ENCODE measurements at places on chromosomes 6 and 20.
A peak's percentile ranks its signal among the peaks of the same experiment; 100 is the strongest.

GRCh38 chr6:158122048-158122447, 46.0 kb downstream of the SERAC1 start:
- no peak for DNase-seq

DNA sequence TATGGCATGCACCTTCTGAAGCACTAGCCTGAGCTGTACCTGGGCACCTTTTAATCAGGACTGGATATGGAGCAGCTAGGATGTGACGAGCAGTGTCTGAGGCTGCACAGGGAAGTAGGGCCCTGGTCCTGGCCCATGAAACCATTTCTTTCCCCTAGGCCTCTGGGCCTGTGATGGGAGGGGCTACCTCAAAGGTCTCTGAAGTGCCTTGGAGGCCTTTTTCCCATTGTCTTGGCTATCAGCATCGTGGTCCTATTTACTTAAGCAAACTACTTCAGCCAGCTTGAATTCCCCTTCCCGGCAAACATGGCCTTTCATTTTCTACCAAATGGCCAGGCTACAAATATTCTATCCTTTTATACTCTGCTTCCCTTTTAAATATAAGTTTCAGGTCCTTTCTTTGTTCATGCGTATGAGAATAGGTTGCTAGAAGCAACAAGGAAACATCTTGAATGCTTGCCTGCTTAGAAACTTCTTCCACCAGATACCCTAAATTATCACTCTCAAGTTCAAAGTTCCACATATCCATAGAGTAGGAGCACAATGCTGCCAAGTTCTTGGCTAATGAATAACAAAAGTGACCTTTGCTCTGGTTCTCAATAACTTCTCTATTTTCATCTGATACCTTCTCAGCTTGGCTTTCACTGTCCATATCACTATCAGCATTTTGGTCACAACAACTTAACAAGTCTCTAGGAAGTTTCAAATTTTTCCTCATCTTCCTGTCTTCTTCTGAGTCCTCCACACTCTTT, 673.1 kb downstream of the HTR1B start:
- DNase-seq: no peak

DNA sequence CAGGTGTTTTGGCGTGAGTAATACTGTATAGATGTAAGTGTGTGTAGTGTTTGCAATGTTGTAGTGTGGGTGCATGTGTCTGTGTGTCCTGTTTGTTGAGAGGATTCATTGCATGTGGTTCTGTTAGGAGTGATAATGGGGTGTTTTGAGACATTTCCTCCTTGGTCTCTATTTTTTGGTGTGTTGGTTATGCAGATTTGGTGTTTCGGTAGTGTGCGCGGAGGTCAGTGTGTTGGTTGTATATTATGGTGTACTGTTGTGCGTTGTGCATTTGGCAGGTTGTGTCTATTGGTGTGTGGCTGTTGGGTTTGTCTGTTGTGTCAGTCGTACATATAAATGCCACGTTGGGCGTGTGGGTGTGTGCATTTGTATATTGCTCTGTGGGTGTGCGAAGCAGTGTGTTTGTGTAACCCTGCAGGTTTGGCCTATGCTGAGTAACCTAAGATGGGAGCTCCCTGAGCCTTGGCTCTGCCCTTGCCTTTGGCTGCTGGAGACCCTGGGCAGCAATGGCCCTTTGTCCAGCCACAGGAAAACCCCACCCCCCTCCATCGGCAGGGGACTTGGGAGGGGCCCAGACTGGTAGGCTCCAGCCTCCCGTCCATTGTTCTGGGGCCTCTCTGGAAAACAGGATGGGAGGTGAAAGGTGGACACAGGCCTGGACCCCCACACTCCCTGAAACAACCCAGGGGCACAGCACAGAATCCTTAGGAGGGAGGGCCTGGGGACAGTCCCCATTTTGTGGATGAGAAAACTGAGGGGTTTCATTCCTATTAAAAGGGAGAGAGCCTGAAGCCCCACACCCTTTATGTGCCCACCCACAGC, 10.3 kb upstream of the ID1 start:
- DNase-seq: peak; percentile 81

DNA sequence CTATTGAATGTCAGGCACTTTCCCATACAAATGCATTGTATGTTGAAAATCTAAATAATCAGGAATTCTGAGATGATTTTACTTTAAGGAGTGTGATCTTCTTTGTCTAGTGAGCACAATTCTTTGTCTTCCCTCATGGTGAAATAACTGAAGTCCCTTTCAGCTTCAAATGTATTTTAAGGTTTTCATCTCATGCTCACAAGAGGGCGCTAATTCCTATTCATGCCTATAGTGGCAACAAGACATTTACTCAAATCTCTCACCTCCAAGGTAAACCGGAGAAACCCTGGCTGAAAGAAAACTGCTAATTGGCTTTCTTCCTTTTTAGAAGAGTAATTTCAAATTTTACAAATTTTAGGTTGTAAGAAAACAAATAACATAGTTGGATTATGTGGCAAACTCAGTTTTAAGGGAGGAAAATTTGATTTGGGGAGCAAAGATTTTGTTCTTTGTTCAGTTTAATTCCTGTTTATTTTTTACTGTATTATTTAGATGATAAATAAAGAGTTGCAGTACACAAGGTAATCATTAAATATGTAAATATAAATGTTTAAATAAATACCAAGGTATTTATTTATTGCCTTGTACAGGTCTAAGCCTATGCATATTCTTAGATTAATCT, 69.1 kb downstream of the SLC35F1 start:
- DNase-seq: no peak

DNA sequence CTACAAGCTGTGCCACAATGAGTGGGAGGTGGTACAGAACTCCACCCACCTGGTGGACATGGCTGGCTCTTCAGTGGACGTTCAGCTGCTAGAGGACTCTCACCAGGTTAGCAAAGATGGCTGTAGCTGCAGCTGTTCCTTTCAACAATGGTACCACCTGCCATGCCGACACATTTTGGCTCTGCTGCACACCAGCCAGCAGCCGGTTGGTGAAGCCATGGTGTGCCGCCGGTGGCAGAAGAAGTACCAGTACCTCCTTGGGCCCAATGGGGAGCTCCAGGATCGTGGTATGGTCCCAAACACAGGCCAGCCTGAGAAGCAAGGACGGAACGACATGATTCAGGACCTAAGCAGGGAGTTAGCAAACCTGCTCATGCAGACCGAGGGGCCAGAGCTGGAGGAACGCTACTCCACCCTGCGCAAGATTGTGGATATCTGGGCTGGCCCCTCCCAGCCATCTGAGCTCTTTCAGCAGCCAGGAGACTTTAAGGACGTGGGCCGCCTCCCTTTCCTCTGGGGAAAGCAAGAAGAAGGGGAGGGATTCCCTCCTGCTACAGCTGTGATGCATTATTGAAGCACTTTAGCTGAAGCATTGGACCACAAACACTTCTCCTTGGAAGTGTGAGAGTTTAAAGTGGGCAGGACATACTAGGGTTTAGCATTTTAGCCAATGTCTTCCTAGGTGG, 2.8 kb upstream of the ZSWIM1 start:
- no peak for DNase-seq

DNA sequence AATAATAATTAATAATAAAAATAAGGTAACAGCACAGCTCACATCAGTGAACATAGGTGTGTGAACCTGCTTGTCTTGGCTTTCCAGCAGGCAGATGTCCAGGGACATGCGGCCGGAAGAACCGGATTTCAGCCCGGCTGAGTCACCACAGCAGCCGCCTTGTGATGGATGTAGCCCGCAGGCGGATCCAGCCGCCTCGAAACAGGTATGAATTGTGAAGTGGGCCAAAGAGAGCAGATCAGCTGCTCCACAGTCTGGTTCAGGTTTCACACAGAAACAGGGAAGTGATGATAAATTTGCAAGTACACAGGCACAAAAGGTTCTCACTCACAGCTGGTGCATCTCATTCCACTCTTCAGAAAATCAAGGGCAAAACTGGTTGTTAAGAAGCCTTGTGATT, 55.1 kb downstream of the ID4 start:
- peak; percentile 78 for DNase-seq

DNA sequence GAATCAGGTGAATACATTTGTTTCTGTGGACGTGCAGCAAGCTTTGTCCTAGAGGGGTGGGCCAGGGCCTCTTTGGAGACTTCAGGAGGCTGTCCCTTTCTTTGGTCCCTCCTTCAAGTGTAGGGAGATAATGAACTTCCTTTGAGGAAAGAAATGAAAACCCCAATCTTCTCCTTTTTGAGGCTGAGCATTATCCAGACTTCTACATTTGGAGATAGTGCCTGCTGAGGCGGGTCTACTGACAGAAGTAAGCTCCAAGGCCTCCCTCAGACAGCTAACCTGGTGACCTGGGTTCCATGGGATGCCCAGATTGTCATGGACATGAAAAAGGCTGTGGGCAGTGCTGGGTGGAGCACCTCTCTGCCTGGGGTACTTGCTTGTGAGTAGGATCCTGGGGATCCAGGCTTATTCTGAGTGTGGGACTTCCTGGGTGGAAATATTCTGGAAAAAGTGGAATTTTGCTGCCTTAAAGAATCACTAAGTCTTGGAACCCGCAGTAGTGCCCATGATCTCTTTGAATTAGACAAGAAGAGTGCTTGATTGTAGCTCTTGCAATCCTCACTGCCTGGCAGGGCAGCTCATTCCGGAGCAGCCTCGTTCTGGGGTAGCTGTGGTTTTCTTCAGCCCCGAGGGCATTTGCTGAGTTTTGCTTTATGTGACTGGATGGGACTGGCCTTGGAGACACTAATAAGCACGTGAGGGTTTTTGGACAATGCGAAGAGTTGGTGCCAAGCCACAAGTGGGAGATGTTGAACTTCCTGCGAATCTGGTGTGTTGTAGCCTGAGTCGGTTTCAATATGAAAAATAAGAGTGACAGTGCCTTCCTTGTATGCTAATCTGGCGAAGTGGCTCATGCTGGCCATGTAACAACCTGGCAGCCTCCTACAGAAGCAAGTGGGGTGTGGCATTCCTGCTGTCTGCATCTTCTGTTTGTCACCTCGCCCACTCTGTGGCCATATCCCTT, 28.1 kb downstream of the SNRNP48 start:
- DNase-seq: no peak

DNA sequence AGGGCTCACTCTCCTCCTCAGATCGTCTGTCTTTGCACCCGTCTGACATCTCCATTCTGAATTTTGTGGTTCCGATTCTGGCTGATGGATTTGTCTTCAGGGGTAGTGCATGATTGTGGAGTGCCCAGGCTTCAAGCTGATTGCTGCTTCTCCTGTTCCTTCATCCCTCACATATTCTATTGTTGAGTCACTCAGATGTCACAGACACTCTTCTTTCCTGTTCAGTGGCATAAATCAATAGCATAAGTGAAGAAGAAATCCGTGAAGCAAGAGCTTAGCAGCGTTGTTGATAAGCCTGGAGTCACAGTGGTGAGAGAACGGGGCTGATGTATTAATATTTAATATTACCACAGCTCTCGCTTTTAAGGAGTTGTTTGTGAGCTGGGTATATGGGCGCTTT, 152.5 kb downstream of the MTHFD1L start:
- DNase-seq: no peak

GRCh38 chr6:46915380-46915779, 6.4 kb downstream of the ADGRF5 start:
- no peak for DNase-seq

GRCh38 chr6:169083508-169083874, 170.2 kb downstream of the THBS2 start:
- no peak for DNase-seq

DNA sequence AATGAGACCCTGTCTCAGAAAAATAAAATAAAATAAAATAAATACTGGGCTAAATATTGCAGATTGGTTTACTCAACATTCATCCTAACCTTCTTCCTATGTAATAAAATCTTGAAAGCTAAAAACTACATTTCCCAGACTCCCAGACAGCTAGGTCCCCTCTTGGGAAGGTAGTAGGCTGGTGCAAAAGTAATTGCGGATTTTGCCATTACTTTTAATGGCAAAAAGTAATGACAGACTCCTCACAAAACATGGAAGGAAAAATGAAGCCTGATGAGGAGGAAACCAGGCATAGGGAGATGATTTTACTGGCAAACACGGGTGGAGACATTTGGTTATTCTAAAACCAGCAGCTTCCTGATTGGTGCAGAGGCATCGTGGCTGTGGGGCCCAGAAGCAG, 70.6 kb upstream of the E2F3 start:
- no peak for DNase-seq

GRCh38 chr6:2918936-2919335, 15.8 kb upstream of the SERPINB9 start:
- DNase-seq: no peak

DNA sequence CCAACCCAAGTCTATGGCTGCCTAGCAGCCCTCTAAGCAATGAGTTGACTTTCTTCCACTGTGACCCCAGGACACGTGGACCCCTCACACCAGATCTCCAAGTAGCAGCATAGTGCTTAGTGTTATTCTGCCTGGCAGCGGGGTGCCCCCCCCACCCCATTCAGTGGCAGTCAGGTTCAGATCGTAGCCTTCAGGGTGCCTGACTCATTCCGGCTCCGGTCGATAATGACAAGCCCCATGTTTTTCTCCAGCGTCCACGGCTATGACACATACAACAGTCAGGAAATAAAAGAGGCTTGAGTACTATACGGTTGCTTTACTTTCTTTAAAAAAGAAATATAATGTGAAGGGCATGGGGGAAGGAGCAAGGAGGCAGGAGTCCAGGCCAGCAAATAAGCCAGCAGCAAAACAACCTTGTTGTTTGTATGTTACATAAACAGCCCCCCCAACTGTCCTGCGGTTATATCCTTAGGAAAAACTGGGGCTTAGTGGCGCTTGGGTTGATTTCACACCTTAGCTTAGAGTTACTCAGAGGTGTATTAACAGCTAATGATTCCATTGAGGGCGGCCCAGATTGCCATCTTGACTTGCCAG, 23.1 kb downstream of the GNAS start:
- no peak for DNase-seq

GRCh38 chr6:7960848-7961247, 50.3 kb upstream of the TXNDC5 start:
- no peak for DNase-seq

- no peak for DNase-seq
These were observed 121.6 kb downstream of the ADAT2 start for GRCh38 chr6:143328876-143329275.

- DNase-seq: no peak
These were observed 238.5 kb upstream of the RAB32 start for GRCh38 chr6:146305092-146305491.

- DNase-seq: no peak
These were observed 3.4 kb downstream of the LINC00237 start for GRCh38 chr20:21102603-21103311.

GRCh38 chr6:32288426-32288825, 64.6 kb upstream of the NOTCH4 start:
- no peak for DNase-seq

GRCh38 chr6:101845621-101846020, 452.1 kb downstream of the GRIK2 start:
- DNase-seq: no peak

GRCh38 chr6:95973976-95974375, 41.8 kb upstream of the FUT9 start:
- no peak for DNase-seq

- no peak for DNase-seq
These were observed 41.1 kb downstream of the CNR1 start for GRCh38 chr6:88124925-88125557.

Measured in type B pancreatic cell (in vitro differentiated cells).